ENCODE measurements at places on chromosomes 13 and 19. TPM values are rescaled to one million over a fixed set of nuclear protein-coding genes. Genes with fewer than 3 reads are reported as not detected.

GRCh38 chr19:44539236-44539826 is 9.9 kb upstream of the CEACAM20 start:
- DNase-seq = peak; percentile 51

- peak; percentile 69 for DNase-seq
Observed at GRCh38 chr19:4914736-4915501, 5.6 kb downstream of the UHRF1 start.

- no peak for DNase-seq
Observed at GRCh38 chr19:10111405-10111811, at the start of gene P2RY11. P2RY11 (plus strand) TSS chr19:10111693; CDS start chr19:10111722, 29 bp downstream.

CLDN10 gene
- polyA plus RNA-seq = not detected

DNA sequence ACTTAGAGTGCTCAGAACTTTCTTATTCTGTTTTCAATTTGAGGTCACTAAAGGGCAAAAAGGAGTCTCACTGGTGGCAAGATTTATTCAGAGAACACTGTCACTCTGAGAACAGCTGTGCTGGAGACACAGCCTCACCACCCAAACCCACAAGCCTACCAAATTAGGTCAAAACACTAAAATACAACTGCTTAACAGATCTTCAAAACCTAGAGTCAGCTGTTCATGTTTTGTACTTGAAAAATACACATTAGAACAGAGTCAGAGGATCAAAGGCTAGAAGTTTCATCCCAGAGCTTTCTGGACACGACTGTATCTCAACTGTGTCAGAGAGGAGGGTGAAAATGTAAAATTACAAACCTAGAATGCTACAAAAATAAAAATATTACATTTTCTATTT is 89.3 kb downstream of the MIPEP start:
- peak; percentile 38 for DNase-seq

- DNase-seq = no peak
Observed at GRCh38 chr19:35362261-35363000, 4.2 kb downstream of the FFAR3 start.

GRCh38 chr13:36981156-36981743 is 17.9 kb downstream of the ALG5 start:
- peak; percentile 79 for DNase-seq

- peak; percentile 9 for DNase-seq
Observed at GRCh38 chr13:113759525-113760137, 605 bp downstream of the TMEM255B start.

PNMA8B gene
- 0.11 TPM for polyA plus RNA-seq

SLC25A41 gene
- polyA plus RNA-seq = not detected

- DNase-seq = no peak
Observed at GRCh38 chr13:69050696-69051095, 1056.9 kb upstream of the ATXN8OS start.

TGFB1 gene
- 27.8 TPM for polyA plus RNA-seq

- no peak for DNase-seq
Observed at GRCh38 chr13:41107584-41108014, 25.0 kb downstream of the KBTBD6 start.

GRCh38 chr19:6925386-6925785 is 38.0 kb downstream of the ADGRE1 start:
- no peak for DNase-seq

- DNase-seq = no peak
Observed at GRCh38 chr13:36920616-36921185, 663 bp upstream of the SMAD9 start.

GRCh38 chr13:73913751-73914518 is 220.3 kb downstream of the KLF12 start:
- no peak for DNase-seq

LAMP1 gene
- polyA plus RNA-seq = 235 TPM

DNA sequence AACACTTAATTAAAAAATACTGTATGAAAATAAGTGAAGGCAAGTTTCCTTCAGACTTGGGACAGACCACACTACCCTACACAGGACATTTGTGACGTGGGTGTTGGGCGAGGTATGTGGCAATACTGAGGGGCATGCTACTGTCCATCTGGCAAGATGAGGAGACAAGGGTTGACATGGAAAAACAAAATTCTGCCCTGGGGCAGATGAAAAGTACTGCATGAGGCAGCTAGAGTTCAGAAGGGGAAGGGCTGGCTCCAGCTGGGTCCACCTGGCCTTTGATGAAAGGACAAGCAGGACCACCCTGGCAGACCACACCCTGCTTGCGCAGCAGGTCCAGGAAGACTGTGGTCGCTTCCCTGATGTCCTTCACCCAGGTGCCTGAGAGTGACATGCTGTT is 43.2 kb downstream of the LATS2 start:
- DNase-seq = no peak

COX7A1 gene
- 6.9 TPM for polyA plus RNA-seq

DNA sequence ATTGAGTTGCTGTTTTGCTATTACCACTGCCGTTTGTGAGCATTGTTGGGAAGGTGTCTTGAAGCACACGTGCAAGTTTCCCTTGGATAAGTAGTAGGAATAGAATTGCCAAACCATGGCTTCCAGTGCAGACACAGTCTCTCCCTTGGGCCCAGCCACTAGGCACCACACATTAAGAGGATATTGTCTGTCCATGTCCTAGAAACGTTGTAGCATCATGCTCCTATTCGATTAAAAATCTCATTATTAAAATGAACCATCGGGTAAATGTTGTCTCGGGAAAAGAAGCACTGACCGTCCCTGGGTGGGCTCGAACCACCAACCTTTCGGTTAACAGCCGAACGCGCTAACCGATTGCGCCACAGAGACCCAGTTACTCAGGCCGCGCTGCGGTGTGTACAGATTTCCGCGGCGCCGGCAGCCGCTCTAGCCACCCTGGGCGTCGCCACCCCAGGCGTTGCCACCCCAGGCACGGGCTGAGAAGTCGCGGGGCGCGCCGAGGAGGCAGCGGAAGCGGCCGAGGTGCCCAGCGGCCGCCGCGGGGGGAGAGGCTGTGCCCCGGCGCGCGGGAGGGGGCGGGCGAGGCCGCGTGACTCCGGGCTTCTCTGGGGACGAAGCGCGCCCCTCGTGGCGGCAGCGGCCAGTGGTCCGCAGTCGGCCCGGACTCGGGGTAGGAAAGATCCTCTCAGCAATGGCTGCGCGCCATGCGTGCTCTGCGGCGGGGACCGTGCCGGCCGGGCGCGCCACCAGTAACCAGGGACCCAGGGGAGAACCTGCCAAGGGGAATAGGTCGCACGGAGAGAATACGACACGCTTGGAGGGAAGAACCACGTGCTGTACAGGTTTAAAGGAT is 56.2 kb downstream of the USPL1 start:
- peak; percentile 89 for DNase-seq

CPAMD8 gene
- polyA plus RNA-seq = 0.63 TPM

DNA sequence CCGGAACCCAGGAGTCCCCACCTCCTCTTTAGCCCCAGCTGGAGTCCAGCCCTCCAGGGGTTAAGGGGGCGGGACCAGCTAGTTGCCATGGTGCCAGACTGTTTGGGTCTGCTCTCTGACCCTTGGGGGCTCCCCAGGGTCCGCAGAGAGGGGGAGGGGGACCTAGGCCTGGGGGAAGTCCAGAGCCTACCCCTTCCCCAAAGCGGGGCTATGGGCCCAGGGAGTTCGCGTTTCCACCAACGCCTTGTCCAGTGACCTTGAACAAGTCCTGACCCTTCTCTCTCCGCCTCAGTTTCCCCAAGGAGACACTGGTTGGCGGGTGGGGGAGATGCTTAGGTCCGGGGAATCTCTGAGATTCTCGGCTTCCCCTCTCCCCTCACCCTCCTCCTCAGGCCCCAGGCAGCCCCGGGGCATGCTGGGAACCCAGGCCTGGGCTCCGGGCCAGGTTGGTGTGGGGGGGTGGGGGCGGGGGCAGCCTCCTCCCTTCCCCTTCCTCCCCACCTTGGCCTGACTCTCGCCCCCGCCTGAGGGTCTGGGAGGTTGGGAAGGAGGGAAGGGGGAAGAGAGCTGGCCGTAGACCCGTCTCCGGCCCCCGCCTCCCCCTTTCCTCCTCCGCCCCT is 2.6 kb upstream of the SPACA6 start:
- DNase-seq = peak; percentile 68

DNA sequence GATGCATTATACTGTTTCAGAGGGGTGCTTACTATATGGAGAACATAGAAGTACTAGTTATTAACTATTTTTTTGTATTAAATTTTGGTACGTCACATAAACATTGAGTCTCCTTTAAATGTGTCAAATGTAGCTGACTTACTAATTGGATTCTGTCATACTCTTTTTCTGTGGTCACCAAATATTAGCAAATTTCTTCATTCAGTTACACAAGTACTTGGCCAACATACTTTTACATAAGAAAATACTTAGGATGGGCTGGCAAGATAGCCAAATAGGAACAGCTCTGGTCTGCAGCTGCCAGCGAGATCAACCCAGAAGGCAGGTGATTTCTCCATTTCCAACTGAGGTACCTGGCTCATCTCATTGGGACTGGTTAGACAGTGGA is 19.2 kb downstream of the LPAR6 start:
- DNase-seq = no peak

SLC6A16 gene
- polyA plus RNA-seq = 0.89 TPM

DNA sequence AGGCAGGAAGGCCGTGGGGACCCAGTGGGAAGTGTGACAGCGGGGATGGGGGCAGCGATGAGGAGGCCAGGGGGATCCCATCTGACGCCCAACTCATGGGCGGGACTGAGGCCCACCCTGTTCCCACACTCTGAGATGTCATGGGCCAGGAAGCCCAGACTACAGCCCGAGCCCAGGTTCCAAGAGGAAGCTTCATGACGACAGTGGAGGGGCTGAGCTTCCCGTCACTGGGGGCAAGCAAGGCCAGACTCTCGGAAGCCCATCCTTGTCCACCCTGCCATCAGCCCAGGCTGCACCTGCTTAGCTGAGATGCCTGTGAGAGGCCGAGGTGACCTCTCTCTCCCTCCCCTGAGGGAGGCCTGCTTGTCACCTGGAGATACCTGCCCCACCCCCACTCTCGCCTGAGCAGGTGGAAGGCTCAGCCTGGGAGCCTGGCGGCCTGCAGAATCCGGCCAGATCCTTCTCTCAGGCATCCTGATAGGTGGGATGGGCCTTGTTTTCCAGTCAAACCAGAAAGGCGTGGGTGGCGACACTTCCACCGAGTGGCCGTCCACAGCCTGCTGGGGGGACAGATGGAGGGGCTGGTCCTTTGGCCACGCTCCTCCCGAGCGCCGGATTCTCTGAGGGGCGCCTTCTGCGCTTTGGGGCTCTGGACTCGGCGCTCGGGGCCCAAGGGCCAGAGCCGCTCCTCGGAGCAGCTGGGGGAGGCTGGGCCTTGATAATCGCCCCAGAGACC is 4.8 kb downstream of the ZBTB7A start:
- DNase-seq = no peak

GRCh38 chr13:50892210-50892944 is 17.2 kb upstream of the RNASEH2B start:
- no peak for DNase-seq

- peak; percentile 28 for DNase-seq
Observed at GRCh38 chr13:105937451-105937850, 598.0 kb downstream of the EFNB2 start.

ZNF497 gene
- 0.24 TPM for polyA plus RNA-seq

SPIB gene
- not detected for polyA plus RNA-seq

DNA sequence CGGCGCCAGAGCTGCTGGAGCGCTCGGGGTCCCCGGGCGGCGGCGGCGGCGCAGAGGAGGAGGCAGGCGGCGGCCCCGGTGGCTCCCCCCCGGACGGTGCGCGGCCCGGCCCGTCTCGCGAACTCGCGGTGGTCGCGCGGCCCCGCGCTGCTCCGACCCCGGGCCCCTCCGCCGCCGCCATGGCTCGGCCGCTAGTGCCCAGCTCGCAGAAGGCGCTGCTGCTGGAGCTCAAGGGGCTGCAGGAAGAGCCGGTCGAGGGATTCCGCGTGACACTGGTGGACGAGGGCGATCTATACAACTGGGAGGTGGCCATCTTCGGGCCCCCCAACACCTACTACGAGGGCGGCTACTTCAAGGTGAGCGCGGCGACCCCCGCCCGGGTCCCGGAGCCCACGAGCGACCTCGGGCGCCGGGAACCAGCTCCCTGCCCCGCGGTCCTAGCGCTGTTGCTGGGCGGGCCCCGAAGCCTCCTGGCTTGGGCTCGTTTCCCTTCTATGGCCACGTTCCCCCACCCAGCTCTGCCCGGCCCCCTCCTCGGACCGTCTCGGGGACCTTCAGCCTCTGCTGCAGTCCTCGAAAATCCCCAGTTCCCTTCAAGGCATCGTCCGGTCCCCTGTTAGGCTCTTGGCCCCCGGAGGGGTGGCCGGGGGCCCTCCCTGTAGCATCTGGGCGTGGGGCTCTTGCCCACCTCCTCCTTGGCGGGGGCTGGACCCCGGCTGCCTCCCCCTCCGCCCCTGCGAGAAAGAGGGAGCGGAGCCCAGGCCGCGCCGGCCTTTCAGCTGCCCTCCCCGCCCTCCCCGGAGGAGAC is at the start of gene CDC34:
Gene CDC34 (plus strand): TSS at position 8 of the 808 bp plus-strand sequence. CDS start 172 bp downstream, at position 180.
- no peak for DNase-seq

DNA sequence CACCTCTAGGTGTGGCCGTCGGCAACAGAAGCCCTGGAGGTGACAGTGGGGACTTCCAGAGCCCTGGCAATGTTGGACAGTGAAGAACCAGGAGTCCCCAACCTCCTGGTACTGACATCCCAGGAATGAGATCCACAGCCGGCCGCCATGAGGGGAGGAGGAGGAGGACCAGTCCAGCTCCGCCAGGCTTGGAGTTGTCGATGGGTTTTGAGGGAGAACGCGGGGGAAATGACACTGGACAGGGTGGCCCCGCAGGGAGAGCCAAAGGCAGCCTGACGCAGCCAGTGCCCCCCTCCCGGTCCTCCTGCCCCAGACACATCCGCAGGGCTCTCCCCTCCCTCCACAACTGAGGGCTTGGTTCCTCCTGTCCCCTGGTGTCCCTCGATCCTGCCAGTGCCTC is 57.9 kb downstream of the SPACA7 start:
- DNase-seq = no peak

KPNA3 gene
- 25.3 TPM for polyA plus RNA-seq

GRCh38 chr19:33194886-33195644 is 935 bp downstream of the LRP3 start:
- DNase-seq = peak; percentile 48

DNA sequence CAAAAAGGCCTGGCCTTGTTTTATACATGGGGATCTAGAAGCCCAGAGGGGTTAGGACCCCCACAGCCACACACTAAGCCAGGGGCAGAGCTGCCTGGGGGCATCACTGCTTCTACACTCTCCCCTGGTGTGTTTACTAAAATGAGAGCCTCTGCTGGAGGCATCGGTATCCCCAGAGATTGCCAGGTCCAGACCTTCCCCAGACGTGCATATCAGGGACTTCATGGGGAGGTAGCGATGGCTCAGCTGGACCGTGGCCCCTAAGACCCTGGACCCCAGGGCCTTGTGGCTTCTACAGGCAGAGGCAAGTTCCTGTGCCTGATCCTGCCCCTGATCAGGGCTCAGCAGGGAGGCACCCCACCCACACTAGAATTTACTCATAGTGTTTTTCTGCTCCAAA is 13.5 kb downstream of the CLPTM1 start:
- DNase-seq = no peak

GRCh38 chr13:27969866-27970229 is 733 bp upstream of the CDX2 start:
- no peak for DNase-seq

- DNase-seq = no peak
Observed at GRCh38 chr13:48220592-48220980, 12.4 kb upstream of the ITM2B start.

- peak; percentile 96 for DNase-seq
Observed at GRCh38 chr13:48500652-48501197, 32.2 kb downstream of the RCBTB2 start.

All from IMR-90 (cell line).